NCI-H2107 (cell line): ENCODE measurements at places on chromosomes 5 and 9.

DNA sequence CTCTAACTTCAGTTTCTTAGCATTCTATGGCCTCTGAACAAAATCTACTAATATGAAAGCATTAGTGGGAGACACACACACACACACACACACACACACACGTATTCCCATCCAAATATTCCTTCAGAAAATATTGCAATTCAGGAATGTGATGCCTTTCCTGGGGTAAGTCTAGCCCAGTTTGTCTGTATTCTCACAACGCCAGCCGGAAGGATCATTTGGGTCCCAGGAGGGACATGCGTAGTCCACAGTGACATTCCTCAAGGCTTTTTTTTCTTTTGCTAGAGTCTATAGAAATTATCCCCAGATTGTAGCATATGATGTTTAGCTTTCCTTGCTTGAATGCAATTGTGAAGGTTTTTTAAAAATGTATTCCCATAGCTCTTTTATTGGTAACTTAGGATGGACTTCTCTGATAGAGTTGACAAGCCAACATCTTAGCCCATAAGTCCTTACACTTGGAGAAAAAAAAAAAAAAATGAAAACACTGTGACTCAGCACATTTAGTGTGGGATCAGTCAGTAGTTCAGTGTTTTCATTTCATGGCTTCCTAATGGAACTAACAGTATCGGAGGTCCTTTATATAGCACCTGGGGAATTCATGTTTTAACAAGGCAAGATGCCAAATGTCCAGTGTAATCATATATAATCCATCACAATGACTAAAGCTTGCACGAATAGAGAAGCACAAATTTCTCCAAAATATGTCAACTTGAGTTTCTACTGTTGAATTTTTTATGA lies 316.5 kb downstream of the DIRAS2 start:
- DNase-seq, result no peak

GRCh38 chr9:3912280-3912679 lies 386.5 kb upstream of the RFX3 start:
- DNase-seq, result no peak

DNA sequence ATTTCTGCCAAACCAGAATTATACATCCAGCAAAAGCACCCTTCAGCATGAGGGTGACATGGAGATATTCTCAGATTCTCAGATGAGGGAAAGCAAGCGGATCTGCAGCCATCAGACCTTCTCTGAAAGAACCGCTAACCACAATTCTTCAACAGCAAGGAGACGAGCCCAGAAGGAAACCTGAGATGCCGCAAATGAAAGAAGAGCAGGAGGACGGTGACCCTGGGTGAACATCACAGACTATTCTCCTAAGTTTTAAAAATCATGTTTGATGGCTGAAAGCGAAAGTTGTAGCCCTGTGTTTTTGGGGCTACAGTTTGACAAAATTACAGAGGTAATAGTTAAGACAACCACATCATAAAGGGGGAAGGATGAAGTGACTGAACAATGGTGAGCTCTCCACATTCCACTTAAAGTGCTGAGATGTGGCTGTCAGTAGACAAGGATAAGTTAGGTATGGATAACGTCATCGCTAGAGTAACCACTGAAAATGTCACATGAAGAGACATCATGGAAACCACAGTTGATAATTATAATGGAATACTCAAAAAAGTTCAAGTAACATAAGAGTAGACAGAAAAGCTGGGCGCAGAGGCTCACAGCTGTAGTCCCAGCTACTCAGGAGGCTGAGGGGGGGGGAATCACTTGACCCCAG lies 31.5 kb upstream of the NSMF start:
- DNase-seq, result no peak

- DNase-seq, result no peak
Measured at GRCh38 chr9:14769230-14769571, 46.7 kb upstream of the CER1 start.

- DNase-seq, result no peak
Measured at GRCh38 chr9:72444435-72444834, 77.0 kb upstream of the TMC1 start.

DNA sequence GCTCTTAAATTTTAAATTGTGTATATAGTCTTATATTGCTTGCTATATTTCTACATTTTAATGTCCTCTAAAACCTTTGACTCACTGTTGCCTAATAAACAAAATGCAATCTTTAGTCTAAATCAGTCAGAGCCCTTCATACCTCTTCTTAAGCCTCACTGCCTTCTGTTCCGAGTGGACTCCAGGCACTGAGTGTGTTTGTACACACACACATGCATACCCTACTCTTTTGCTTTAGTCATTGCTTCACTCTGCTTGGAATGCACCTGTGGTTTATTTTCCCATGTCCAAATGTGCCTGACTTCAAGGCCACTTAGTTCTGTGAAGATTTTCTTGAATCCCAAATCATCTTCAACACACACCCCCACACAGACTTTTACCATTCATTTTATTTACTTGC lies 60.9 kb downstream of the SLC12A2 start:
- no peak for DNase-seq

DNA sequence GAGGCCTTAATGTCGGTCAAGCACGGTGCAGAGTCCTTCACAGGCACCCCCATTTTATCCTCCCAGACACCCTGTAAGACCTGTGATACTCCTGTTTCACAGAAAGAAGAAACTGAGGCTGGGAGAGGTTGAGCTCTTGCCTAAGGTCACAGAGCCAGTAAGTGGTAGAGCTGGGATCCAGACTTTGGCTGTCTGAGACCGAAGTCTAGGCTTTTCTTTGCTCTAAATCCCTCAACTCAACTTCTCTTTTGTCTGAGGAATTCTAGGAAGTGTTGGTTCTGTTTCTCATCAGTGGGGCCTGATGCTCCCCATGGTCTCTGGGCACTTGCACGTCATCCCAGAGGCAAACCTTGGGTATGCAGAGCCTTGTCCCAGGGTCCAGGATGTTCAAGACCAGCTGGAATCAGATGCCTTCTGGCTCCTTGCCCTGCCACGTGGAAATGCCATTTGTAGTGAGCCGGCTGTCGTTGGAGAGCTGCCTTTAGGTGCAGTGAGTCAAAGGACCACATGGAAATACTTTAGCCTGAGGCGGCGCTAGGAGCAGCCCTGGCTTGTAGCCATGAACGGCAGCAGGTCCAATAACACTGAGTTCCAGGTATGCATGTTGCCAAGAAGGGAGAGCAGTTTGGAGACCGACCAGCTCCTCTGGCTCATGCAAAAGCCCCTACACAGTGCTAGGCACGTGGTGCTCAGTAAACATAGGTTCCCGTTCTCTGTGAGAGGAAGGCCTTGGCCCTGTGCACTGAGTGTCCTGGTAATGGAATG lies 9.2 kb downstream of the DCANP1 start:
- DNase-seq, result no peak

DNA sequence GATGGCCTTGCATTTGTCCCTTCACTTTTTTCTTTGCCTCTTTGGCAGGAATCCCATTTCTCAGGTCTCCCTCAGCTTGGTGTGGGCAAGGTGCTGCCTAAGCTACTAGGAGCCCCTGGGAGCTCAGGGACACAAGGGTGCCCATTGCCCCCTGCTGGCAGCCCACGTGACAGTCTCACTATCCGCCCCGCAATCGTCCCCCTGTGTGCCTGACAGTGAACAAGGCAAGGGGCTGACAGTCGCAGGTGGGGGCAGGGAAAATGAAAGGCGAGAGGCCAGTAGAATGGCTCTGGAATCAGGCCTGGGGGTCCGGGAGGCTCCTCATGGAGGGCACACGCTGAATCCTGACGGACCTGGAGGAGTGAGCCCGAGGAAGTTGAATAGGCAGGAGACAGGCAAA lies 2.0 kb upstream of the PCDH12 start:
- DNase-seq, result no peak
